Smooth muscle cell of the brain vasculature (primary cell): ENCODE measurements at places on chromosomes 3 and 15.

DNA sequence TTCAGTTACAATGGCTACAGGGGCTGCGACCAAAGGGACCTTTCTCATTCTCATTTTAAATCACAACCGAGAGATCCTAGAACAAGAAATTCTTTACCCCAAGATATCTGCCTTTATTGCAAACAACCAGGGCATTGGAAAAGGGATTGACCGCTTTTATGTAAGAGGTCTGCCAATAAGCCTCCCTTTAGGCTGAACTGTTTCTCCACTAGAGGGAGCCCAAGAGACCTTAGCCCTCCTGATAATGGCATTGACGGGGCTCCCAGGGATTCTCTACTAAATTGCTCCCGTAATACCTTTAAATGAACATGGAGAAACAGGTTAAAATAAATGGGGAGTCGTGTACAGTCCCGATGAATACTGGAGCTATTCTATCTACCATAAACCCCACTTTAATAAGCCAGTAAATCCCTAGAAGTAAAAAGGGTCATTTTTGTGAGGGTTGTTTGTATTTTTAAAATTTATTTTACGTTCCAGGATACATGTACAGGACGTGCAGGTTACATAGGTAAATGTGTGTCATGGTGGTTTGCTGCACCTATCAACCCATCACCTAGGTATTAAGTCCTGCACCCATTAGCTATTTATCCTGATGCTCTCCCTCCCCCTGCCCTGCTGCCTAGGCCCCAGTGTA, 7.5 kb upstream of the IGSF10 start:
- peak; percentile 37 for DNase-seq

- no peak for DNase-seq
Measured at GRCh38 chr15:92583096-92584034, 72.2 kb downstream of the FAM174B start.

DNA sequence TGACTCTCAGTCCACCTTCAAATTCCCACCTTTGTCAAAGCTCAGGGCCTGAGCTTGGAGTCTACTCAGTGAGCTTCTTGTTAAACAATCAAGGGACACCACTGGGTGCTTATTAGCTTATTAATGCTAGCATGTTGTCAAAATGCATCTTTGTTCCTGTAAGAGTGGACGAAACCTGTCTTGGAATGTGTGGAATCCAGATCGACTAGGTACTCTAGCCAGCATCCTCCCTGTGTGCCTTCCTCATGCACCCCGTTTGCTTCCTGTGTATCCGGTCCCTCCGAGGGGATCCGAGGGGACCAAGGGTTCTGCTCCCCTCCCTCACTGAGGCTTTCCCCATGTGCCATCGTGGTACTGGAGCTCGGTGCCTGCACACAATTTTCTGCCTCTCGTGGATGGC, 75.7 kb upstream of the UBE3A start:
- no peak for DNase-seq

DNA sequence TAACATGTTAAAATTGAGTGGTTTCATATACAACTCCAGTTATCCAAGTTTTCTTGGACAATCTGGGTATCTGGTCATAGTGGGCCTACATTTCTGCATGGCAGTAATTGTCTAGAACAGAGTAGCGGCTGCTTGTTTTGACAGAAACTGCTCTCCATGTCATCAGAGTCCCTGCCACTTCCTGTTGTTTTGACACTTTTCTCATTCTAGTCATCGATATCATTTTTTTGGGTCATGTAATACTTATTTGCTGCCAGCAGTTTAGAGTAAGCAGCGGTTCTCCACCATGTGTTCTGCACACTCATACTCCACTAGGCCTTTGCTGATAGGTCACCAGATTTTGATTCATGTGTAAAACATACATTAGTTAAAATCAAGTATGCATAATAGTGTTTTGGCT, 81.5 kb downstream of the SLC25A26 start:
- DNase-seq: no peak

DNA sequence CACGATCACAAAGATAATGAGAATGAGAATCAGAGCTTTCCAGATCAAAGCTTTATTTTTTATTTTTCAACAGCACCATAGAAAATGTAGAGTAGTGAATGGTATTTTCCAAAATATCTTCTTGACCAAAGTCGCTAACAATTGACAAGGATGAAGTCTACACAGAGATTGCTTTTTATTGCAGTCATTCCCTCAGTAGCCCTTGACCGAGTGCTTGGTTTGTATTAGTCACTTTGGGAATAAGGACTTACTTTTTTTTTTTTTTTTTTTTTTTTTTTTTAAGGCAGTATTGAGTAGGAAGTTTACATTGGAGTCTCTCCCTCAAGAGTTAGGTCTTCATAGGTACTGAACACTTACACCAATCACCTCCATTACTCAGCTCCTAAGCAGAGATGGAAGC, 39.8 kb downstream of the THRB start:
- DNase-seq: no peak

GRCh38 chr3:24679429-24679828, 184.8 kb upstream of the THRB start:
- no peak for DNase-seq

- DNase-seq: no peak
Measured at GRCh38 chr15:23565395-23566070, at the start of gene MKRN3. TSS of gene MKRN3 (plus strand) at chr15:23565674. CDS start at chr15:23565783, 109 bp downstream.

DNA sequence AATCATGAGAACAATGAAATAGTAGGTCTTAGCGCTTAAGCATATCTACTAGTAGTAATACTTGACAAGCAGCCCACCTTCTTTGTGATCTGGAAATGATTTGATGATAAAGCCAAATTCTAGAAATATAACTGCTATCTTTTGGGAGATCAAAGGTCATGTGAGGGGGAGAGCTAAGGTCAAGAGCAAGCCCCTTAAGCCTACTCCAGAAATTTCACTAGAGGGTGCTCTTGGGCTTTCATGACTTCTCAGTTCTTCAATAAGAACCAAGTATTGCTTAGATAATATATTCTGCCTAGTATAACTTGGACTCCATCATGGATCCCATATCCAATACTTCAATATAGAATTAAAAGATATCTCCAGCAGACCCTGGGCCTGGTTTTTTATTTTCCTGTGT, 319.6 kb downstream of the ZBTB20 start:
- no peak for DNase-seq

GRCh38 chr3:140081887-140082286, 146.9 kb downstream of the CLSTN2 start:
- no peak for DNase-seq

DNA sequence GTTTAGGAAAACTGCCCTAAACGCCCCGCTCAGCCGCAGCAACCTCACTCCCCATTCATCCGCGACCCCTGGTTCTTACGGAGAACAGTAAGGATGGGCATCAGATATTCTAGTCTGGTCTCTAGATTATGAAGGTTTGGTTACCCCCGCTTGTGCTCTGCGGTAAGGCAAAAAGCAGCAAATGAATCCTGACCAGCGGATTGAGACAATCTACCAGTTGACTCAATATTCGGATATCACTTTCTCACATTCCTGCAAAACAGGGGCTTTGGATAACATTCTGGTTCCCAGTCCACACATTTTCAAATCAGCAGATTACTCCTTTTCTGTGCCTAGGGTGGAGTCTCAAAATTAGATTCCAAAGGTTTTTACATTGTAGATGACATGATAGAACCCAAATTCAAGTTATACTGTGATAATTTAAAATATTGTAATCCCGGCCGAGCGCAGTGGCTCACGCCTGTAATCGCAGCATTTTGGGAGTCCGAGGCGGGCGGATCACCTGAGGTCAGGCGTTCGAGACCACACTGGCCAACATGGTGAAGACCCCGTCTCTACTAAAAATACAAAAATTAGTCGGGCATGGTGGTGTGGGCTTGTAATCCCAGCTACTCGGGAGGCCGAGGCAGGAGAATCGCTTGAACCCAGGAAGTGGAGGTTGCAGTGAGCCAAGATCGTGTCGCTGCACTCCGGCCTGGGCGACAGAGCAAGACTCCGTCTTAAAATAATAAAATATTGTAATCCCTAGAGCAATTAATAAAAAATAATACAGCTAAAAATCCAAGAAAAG, 1.1 kb upstream of the CYFIP1 start:
- no peak for DNase-seq

- no peak for DNase-seq
Measured at GRCh38 chr3:30502051-30502741, 104.2 kb upstream of the TGFBR2 start.

GRCh38 chr15:64443747-64444621, 16.4 kb upstream of the ZNF609 start:
- DNase-seq: no peak

DNA sequence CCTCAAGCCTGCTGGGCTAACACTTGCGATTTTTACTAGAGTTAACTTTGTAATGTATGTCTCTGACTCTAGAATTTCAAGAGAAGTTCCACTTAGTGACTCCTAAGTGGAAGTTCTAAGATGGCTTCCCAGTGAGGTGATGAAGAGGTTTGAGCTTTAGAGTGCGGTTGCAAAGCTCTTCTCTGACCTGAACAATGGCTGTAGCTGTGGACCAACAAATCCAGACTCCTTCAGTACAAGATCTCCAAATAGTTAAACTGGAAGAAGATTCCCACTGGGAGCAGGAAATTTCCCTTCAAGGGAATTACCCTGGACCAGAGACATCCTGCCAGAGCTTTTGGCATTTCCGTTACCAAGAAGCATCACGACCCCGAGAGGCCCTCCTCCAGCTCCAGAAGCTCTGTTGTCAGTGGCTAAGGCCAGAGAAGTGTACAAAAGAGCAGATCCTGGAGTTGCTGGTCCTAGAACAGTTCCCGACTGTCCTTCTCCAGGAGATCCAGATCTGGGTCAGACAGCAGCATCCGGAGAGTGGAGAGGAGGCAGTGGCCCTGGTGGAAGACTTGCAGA, 22.3 kb downstream of the WDR73 start:
- no peak for DNase-seq

DNA sequence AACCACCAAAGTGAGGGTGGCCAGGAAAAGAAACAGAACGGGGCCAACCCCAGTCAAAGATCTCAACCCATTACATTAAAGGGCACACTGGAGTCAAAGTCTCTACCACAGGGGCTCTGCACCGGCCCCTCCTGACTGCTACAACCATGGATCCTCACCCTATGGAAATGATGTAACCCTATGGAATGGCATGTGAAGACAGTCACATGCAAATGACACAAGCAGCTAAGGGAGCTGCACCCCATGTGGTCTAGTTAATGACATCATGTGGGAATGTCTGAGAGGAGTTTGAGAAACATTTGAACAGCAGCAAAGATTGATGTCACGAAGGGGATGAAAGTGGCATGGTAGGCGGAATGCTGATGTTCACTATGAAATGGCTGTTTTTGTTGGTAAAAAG, 298.2 kb upstream of the SLCO3A1 start:
- no peak for DNase-seq

GRCh38 chr3:50573566-50574443, 4.5 kb downstream of the HEMK1 start:
- no peak for DNase-seq

DNA sequence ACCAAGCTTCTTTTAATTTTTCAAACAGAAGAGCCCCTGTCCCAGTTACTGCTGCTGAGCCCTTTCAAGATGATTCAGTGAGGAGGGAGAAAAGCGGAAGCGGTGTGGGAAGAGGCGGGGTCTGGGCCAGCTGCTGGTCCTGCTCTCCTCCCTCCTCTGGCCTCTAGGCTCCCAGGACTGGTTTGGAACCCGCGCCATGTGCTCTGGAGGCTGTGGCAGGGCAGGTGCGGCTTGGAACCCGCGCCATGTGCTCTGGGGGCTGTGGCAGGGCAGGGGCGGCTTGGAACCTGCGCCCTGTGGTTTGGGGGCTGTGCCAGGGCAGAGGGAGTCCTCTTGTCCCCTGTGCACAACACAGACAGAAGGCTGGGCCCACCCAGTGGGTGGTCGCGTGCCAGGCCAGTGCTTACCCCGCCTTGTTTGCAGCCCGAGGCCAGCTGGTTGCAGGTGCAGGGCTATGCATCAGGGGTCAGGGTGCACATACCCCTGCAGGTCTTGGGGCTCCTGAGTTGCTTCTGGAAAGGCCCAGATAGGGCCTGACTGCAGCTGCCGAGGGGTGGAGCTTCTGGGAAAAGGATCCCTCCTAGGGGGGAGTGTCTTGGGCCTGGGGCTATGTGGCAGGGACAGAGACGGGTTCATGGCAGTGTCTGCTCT, 12.2 kb downstream of the ALG1L2 start:
- no peak for DNase-seq

GRCh38 chr3:187016639-187017345, 86.5 kb downstream of the ST6GAL1 start:
- no peak for DNase-seq

- DNase-seq: no peak
Measured at GRCh38 chr3:50486219-50486888, 17.1 kb downstream of the CACNA2D2 start.

DNA sequence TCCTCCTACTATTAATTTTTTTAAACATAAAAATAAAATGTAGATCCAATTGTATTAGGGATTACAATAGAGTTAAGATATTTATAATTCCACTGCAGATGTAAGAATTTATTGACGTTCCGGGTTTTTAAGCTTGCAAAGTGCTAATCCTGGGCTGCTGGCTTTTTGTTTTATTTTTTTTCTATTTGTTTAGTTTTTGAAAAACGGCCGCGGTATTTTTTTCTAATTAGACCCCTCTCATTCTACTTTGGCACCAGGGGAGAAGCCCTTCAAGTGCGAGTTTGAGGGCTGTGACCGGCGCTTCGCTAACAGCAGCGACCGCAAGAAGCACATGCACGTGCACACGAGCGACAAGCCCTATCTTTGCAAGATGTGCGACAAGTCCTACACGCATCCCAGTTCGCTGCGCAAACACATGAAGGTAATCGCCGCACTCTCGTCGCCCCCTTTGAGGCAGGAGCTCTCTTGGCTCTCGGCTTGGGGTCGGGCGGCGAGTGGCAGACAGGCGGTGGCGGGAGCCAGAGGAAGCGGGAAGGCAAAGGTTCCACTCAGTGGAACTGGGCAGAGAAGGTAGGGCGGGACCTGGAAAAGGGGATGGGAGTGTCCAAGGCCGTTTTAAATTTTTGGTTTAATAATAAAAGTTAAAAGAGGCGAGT, 3.2 kb downstream of the ZIC1 start:
- no peak for DNase-seq

GRCh38 chr3:183430325-183430957, 2.0 kb upstream of the MCF2L2 start:
- no peak for DNase-seq

DNA sequence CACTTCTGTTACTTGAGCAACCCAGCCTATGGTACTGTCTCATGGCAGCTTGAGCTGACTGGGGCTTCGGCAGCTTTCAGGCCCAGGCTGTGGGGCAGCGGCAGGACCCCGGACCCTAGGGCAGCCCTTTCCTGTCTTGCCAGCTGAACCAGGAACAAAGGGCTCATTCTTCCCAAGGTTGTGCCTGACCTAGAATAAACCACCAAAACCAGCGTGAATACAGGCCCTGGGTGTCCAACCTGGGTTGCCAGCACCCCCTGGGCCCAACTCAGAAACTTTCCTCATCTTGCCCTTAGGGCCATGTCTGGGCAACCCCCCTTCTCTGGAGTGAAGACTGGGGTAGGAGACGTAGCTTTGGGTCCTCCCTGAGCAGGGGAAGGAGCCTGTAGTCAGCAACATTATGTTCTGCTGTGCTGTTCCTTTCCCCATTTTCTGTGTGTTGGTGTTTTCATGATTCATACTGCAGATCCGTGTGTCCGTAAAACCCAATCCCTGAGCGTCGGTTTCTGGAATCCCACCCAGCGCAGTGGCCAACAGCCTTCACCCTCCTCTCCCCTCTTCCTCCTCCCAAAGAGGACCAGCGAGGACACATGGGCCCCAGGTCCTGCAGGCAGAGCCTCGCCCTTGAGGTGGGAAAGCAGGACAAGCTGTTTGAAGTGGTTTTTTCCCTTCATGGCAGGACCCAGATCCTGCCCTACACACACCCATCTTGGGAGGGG, 33.5 kb downstream of the TKT start:
- no peak for DNase-seq
